ENCODE measurements at places on chromosomes 4 and X. TPM values are rescaled to one million over a fixed set of nuclear protein-coding genes. Genes with fewer than 3 reads are reported as not detected.

- DNase-seq: no peak
Measured at GRCh38 chr4:6621556-6621927, 18.9 kb upstream of the MRFAP1 start.

DNA sequence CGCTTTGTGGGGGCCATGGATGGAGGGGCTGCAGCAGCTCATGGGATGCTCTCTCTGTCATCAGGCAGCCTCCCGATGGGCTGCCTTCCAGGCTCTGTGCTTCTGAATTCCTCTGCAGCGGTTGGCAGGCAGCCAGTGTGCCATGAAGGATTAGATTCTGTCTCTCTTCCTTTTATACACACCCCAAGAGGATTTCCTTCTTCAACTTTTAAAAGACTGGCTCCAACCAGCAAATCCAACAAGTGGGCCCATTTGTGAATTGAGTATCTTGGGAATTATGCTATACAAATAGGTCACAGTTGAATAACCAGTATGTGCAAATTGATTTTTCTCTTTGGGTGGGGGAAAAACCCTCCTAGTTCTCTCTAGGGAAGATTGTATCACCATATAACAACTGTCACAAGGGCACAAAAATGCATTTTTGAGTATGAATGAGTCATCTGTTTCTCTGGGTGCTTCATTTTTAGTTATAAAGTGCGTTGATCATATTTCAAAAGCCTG, 96.8 kb upstream of the FAT1 start:
- peak; percentile 82 for DNase-seq

- peak; percentile 76 for DNase-seq
Measured at GRCh38 chrX:154918060-154918483, 31.9 kb downstream of the F8A1 start.

DNA sequence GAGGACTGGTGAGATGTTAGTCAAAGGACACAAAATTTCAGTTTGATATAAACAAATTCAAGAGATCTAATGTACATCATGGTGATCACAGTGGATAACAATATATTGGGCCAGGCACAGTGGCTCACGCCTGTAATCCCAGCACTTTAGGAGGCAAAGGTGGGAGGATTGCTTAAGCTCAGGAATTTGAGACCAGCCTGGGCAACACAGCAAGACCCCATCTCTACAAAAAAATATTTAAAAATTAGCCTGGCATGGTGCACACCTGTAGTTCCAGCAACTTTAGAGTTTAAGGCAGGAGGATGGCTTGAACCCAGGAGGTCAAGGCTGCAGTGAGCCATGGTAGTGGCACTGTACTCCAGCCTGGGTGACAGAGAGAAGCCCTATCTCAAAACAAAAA, 8.7 kb downstream of the SCARB2 start:
- no peak for DNase-seq

The STARD8 gene
- not detected for total RNA-seq

All from Karpas-422 (cell line).